Left hindlimb (tissue), 1 donor: ENCODE measurements at places on chromosomes 16 and 17.

- peak; percentile 88 for DNase-seq
Measured at GRCh38 chr17:69733171-69734012, 318.9 kb downstream of the MAP2K6 start.

DNA sequence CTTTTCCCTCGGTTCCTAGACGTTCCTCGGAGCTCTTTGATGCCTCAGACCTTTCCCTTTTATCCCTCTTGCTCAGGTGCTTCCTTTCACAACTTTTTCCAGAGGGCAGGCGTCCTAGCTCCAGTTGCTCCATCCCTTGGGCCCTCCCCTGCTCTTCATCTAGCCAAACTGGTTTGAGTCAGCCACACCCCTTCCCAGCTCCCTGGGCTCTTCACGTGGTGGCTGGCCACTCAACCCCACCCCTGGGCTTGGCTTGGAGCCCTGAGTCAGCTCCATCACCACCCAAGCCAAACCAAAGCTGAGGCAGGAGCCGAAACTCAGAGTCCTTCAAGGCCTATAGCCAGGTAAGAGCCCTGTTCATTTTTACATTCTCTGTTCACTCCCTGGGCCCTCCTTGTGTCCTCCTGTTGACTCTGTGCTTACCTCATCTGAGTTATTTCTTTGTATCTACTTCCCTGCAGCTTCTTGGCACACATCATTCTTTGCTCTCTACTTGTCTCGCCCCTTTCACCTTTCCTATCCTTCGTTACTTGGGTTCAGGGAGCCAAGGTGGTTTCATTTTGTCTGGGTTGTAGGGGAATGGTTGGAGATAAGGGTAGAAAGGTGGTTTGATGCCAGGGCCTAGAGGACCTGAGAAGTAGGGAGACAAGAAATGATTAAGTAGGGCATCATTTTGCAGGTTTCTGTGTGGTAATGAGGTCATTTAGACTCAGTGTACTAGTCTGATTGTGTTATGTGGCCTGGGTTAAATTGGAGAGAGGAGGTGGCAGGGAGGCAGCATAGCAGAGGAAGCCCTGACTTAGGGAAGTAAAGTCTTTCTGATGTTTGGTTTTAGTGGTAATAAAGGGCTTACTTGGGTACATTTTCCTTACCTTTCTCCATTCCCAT, 7.6 kb upstream of the PHKG2 start:
- no peak for DNase-seq

DNA sequence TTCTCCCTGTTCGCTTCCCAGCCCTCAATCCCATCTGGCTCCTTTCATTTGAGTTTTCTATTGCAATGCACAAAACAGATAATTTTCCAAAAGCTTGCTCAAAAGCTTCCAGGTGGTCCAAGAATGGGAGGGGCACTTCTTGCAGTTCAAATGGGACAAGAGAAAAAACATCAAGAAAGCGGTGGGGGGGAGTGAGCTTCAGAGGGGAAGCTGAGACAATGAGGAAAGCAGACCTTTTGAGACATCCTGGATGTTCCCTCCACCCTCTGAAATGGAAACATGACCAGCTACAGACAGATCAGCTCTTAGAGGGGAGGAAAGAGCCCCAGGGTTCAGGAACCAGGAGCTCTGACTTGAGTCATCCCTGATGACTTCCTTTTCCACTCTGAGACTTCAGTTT, 368.2 kb downstream of the SLC39A11 start:
- DNase-seq = peak; percentile 67

DNA sequence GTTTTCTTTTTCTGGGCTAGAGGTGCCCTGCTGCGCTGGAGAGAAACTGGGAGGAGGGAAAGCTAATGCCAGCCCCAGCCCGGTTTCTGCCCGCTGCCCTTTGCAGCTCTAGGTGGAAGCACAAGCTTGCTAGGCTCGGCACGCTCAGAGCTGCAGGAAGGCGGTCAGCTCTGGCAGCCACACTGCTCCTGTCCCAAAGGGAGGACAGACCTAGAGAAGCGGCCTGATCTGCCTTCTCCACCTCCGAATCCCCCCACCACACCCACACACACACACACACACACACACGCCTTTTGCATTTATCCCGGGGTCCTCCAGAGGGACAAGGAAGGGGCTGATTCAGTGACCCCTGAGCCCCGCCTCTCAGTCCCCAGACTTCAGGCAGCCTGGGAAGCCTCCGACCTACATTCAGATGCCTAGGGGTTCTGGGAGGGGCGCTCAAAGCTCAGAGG, 418.1 kb downstream of the SOX9 start:
- no peak for DNase-seq

GRCh38 chr17:43372273-43372911, 26.4 kb upstream of the ARL4D start:
- no peak for DNase-seq

DNA sequence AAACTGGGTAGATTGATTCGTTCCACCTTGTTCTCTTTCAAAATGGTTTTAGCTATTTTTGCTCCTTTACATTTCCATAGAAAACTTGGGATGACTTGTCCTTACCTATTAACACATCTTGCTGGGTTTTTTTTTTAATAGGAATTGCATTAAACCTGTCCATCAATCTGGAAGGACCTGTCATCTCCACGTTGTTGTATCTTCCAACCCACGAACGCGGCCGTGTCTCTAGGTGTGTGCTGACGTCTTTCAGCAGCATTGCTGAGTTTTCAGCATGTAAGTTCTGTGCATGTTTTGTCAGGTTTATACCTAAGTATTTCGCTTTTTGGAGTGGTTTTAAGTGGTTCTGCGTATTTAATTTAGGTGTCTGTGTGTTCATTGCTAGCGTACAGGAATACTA, 60.4 kb upstream of the GNG13 start:
- DNase-seq = no peak

- DNase-seq = no peak
Measured at GRCh38 chr17:78648293-78648692, 71.1 kb upstream of the DNAH17 start.

DNA sequence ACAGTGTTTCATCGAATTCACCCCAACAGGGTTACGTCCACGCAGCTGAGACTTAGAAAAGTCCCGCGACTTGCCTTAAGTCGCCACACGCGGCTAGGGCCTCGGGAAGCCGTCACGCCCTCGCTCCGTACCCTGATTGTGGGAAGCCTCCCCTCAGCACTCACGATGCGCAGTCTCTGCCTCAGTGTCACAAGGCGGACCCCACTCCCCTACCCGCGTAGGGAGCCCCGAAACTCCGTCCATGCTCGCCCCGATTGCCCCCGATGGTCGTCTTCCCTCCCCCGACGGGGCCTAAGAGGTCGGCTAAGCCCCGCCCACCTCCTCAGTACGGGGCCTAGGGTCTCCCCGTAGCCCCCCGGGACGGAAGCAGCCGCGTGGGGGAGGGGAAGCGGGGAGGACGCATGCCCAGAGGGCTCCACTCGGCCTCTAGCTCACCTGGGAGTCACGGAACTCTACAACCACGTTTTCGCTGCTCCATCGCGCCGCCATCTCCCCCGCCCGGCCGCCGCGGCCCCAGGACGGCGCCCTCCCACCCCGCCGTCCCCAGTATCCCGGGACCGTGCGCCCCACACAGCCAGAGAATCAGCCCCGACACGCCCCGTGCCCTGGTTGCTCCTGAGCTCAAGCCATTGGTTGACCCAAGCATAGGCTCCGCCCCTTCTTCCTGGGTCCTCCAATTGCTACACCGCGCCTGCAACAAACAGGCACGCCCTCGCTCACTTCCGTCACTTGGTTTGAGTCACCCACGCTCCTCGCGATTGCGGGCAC, at the start of gene WDR59:
TSS of gene WDR59 (minus strand) at position 595 of the 768 bp plus-strand sequence. CDS start at position 489, 106 bp downstream.
- peak; percentile 99 for DNase-seq

GRCh38 chr17:68036304-68037147, 991 bp downstream of the KPNA2 start:
- DNase-seq = no peak

- no peak for DNase-seq
Measured at GRCh38 chr17:1030684-1031532, 34.0 kb downstream of the TIMM22 start.

- DNase-seq = no peak
Measured at GRCh38 chr16:50403491-50403890, 34.7 kb upstream of the BRD7 start.

GRCh38 chr16:53159781-53160436, 105.1 kb downstream of the CHD9 start:
- DNase-seq = no peak

- DNase-seq = no peak
Measured at GRCh38 chr16:2981177-2981898, 1.1 kb upstream of the PKMYT1 start.

DNA sequence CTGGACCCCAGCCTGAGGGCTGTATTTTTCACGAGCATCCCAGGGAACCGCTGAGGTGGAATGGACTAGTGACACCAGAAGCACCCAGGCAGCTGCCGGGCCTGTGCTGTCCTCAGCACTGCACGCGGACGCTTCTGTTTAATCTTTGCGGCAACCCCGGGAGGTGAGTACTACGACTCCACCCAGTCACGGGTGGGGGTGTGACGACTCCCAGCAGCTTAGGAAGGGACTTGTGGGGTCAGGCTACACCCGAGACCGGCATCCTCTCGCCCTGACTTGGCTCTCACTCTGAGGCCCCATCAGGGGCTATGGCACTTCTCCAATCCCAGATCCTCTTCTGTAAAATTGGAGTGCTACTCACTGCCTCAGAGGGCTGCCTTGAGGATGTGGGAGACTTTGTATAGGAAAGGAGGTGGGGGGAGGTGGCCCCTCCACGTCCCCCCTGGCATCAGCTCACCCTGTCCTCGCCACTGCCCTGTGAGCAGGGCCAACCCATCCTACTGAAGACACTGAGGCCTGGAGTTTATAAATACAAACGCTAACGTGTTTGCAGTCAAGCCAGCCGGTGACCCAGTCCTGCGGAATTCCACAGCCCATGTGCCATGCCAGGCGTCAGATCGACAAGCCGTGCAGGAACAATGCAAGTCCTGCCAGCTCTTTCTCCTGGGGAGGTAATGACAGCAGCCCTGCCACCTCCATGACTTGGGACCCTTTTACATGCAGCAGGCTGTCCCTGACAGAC, 44.4 kb downstream of the PPL start:
- peak; percentile 74 for DNase-seq
